Mucosa of descending colon (tissue), 3 donors: ENCODE measurements at places on chromosomes 7 and 10. TPM values are rescaled to one million over a fixed set of nuclear protein-coding genes. Genes with fewer than 3 reads are reported as not detected.

The TAS2R3 gene
- total RNA-seq: 3.0 TPM

The SDHAF3 gene
- 23.2 TPM for total RNA-seq

The MAPK8 gene
- 53.5 TPM for total RNA-seq

The FOXI2 gene
- not detected for total RNA-seq

The AKR1D1 gene
- not detected for total RNA-seq

The TFEC gene
- 2.3 TPM for total RNA-seq

The TRAPPC14 gene
- 36.7 TPM for total RNA-seq

The ZNF117 gene
- total RNA-seq: 6.3 TPM

The GIGYF1 gene
- total RNA-seq: 49.8 TPM

The SKAP2 gene
- 40.3 TPM for total RNA-seq

The STOX1 gene
- 1.6 TPM for total RNA-seq
